ENCODE measurements at places on chromosomes 4 and X. TPM values are rescaled to one million over a fixed set of nuclear protein-coding genes. Genes with fewer than 3 reads are reported as not detected.

- DNase-seq, result no peak
These were observed 4.7 kb downstream of the NKX1-1 start for GRCh38 chr4:1401409-1402020.

DOCK11 gene
- 17.4 TPM for polyA plus RNA-seq

DNA sequence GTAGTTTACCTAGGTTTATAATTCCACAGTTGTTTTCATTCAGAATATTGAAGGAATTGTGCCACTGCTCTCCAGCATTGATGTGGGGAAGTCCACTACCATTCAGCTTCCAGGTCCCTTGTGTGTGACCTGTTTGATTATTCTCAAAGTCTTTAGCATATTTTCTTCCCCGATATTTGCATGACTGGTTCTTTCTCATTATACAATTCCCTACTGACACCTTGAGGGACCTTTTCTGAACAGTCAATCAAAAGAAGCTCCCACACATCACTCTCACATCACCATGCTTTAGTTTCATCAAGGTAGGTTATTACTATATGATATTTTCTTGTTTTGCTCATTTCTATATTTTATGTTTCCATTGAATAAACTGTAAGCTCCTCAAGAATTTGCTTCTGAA lies 44.1 kb downstream of the SLC39A8 start:
- DNase-seq, result no peak

DNA sequence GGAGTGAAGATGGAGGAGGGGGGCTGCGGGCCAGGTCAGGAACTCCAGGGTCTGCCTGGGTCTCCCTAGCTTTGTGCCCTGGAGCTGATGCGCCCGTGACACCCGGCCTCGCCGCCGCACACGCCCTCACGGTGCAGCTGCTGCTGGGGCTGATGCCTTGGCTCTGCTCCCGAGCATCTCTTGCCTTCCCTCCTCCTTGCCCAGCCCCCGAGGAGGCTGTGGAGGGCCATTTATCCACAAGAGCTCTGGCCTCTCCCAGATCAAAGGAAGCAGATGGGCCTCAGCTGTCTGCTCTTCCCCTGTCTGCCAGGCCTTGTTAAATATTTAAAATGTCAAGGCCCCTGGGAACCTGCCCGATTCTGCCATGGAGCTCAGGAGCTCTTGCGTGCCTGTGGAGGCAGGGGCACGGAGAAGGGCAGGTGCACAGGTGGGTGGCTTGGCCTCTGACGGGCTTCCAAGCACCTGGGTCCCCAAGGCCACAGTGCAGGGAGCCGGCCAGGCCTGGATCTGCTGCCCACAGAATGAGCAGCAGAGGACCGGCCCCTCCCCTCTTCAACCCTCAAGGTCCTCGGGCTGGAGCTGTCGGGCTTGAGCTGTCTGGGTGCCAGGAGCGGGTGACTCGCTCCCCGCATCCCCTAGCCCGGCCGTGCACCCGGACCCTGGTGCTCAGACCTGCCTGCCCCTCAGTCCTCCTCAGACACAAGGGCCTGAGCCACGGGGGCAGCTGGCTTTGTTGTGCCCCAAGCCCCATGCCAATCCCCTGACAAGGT lies 20.3 kb downstream of the ATP2B3 start:
- DNase-seq, result no peak

- DNase-seq, result no peak
These were observed 72.6 kb downstream of the SMARCA5 start for GRCh38 chr4:143586080-143586479.

FABP2 gene
- polyA plus RNA-seq, result not detected

TRPC3 gene
- 0.62 TPM for polyA plus RNA-seq
